MCF 10A (cell line): ENCODE measurements at places on chromosomes 16 and 17.

DNA sequence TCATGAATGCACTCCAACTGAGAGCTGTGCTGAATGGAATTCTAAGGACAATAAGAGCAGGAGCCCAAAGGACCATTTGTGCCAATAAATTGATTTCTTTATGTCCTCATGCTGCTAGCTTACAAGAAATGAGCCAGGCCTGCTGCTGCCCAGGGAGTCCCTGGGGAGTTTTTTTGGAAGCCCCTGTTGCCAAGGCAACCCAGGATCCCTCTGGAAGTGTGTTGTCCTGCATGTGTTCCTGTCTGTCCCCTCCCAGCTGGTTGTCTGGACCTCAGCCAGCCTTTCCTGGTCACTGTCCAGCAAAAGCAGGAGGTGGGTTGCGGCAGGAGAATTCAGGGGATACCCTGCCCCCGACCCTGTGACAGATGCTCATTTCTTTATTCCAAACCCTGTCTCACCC is 51.0 kb upstream of the GPRC5B start:
- no peak for DNase-seq

DNA sequence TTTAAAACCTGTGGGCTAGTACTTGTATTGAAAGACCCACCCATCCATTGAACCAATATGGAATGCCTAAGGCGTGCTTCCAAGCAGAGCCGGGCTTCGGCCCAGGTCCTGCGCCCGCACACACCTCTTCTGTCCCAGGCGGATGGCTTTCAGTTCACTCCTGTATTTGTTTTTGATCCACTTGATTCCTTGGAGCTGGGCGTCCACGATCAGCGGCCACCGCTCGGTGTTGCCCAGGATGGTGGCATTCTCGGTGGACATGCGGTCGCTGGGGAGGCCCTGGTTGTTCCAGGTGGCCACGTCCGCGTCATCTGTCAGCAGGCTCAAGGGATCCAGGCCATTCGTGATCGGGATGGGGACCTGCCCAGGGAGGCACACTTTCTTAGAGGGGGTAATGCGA is 75.9 kb downstream of the PGS1 start:
- DNase-seq = no peak

DNA sequence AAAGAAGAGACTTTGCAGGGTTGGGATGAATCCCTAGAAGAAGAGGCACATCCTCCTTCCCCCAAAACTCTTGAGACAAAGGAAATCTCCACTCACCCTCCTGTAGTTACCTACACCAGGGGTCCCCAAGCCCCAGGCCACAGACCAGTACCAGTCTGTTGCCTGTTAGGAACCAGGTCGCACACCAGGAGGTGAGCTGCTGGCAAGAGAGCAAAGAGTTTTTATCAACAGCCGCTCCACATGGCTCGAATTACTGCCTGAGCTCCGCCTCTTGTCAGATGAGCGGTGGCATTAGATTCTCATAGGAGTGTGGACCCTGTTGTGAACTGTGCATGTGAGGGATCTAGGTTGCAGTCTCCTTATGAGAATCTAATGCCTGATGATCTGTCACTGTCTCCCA is 98.9 kb downstream of the CCT6B start:
- DNase-seq = no peak

DNA sequence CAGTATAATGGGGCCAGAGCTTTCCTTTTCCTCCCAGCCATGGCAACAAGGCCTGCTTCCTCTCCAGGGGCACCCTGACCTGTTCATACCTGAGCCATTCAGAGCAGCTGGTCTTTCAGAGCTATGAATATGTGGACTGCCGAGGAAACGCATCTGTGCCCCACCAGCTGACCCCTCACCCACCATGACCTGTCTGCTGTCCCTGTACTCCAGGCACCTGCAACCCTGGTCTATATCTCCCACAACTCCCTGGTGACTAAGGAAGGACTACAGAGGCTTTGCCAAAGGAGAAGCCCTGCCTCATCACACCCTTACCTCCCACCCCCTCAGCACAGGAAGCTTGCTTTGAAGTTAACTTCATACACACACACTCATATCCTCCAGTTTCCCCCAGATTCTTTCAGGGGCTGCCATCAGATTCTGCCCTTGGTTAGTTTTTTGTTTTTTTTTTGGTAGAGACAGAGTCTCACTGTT is 6.0 kb downstream of the TMEM106A start:
- no peak for DNase-seq

GRCh38 chr17:2435862-2436261 is 35.0 kb upstream of the MNT start:
- DNase-seq = no peak

DNA sequence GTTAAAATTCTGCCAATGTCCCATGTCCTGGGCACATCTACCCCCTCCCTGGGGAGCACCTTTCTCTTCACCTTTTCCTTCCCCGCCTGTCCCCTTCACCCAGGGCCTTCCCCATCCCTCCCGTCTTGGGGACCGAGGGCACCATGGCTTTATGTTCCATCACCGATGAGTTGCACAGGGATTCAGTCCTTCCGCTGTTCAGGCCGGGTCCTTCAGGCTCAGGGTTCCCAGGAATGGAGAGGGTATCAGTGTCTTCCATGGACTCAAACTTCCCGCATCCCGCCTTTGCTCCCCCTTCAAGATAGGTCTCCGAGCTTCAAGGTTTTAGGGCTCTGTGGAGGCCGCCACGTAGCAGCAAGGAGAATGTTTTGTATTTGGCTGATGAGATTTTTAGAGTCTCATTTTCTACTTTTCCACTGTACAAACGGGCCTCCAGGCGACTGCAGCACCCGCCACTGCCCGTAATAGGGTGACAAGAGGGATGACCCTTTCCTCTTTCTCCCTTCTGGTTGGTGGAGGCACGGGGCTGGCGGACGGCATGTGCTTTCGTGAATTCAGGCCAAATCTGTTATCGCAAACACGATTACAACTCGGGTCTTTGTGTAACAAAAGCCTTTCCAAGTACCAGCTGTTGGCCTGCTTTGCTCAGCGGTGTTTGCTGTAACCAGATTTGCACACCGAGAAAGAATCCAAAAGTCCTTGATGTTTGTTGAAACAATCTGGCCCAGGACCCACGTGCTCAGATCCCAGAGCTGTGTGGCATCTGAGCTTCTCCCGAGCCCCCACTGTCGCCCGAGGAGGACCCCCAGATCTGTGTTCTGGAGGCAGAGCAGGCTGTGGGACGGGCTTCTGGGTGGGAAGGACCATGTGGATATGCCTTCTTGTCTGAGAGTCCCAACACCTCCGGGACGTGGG is 236.3 kb downstream of the SEC14L1 start:
- no peak for DNase-seq

GRCh38 chr17:61695779-61696337 is 104.8 kb upstream of the NACA2 start:
- DNase-seq = no peak

DNA sequence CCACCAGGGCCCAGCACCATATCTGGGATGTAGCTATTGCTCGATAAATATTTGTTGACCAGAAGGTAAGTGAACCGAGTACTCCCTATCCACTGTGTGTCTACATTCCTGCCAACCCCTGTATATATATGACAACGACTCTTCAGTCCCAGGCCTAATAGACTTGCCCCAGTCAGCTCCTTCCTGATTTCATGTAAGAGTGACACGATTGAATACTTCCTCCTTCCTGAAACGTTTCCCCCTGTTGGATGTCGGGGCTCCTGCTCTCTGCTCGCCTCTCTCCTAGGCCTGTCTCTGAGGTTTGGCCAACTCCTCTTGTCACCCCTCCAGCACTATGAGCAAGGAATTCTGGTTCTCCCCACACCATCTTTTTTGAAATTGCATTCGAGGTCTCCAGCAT is 178.9 kb downstream of the PRKCA start:
- DNase-seq = no peak
